Regular cardiac myocyte (primary cell): ENCODE measurements at places on chromosomes 6 and 20. TPM values are rescaled to one million over a fixed set of nuclear protein-coding genes. Genes with fewer than 3 reads are reported as not detected.

The HLA-B gene
- 116 and 206 TPM in 2 replicates for total RNA-seq

The CST2 gene
- 6.9 and 38.1 TPM in 2 replicates for total RNA-seq

The AIF1 gene
- total RNA-seq: not detected in 2 replicates

The WDR27 gene
- total RNA-seq: 13.8 and 17.4 TPM in 2 replicates

The COL12A1 gene
- 163 and 238 TPM in 2 replicates for total RNA-seq

The KCNK16 gene
- total RNA-seq: not detected in 2 replicates

The PROKR2 gene
- total RNA-seq: not detected in 2 replicates

The HSPA12B gene
- 0.28 TPM in 1 of 2 replicates, not detected in the other for total RNA-seq

The ZBTB46 gene
- 4.8 and 14.6 TPM in 2 replicates for total RNA-seq

The CST3 gene
- total RNA-seq: 143 and 271 TPM in 2 replicates

The UCKL1 gene
- 13.5 and 25.9 TPM in 2 replicates for total RNA-seq

The CARMIL1 gene
- total RNA-seq: 15.3 and 24.0 TPM in 2 replicates

The SEL1L2 gene
- total RNA-seq: not detected in 2 replicates

The SLC26A8 gene
- not detected in 2 replicates for total RNA-seq

The CAGE1 gene
- under 0.01 TPM in 2 replicates for total RNA-seq

The ZFP57 gene
- total RNA-seq: not detected in 2 replicates

The CENPW gene
- 3.7 and 21.3 TPM in 2 replicates for total RNA-seq

The CRISP2 gene
- total RNA-seq: not detected in 2 replicates

The ROS1 gene
- under 0.01 TPM in 2 replicates for total RNA-seq

The FAM209B gene
- total RNA-seq: not detected in 2 replicates

The C4B gene
- 1.9 and 4.5 TPM in 2 replicates for total RNA-seq

The CCN6 gene
- total RNA-seq: not detected in 2 replicates

The ADGRF5 gene
- total RNA-seq: 43.1 TPM in 2 replicates

The RAET1G gene
- total RNA-seq: 0.77 TPM in 1 of 2 replicates, not detected in the other

The MMP24OS gene
- total RNA-seq: 8.6 and 37.5 TPM in 2 replicates

The EDN1 gene
- total RNA-seq: 46.8 and 87.4 TPM in 2 replicates

The GSTA1 gene
- not detected in 2 replicates for total RNA-seq

The TSPO2 gene
- total RNA-seq: not detected in 2 replicates

The KHDRBS2 gene
- not detected in 2 replicates for total RNA-seq

The CST11 gene
- total RNA-seq: not detected in 2 replicates

The VSX1 gene
- not detected in 2 replicates for total RNA-seq

The ABHD16B gene
- not detected in 2 replicates for total RNA-seq

The PPP1R18 gene
- 46.8 and 48.5 TPM in 2 replicates for total RNA-seq

The CTCFL gene
- total RNA-seq: under 0.01 TPM in 1 of 2 replicates, not detected in the other
